ENCODE measurements at places on chromosomes 16 and 17.

DNA sequence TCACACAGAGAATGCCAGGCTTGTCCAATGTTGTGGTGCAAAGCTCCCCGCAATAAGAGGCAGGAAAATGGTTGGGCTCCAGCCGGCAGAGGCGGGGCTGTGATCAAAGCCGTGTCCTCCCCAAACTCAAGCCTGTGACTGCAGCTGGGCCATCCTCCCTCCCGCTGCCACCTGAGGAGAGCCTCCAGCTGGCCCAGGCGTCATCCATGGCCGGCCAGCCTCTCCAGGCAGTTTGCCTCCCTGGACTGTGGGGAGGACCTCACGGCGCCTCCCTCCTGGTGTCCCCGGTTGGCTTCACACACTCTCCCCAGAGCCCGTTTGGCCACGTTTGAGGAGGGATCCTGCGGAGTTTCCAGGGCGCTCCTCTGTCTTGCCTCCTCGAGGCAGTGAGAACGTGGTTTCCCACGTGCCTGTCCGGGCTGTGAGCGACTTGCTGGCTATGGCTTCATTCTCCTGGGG is 134.1 kb downstream of the IRF8 start:
- DNase-seq: peak; percentile 28

DNA sequence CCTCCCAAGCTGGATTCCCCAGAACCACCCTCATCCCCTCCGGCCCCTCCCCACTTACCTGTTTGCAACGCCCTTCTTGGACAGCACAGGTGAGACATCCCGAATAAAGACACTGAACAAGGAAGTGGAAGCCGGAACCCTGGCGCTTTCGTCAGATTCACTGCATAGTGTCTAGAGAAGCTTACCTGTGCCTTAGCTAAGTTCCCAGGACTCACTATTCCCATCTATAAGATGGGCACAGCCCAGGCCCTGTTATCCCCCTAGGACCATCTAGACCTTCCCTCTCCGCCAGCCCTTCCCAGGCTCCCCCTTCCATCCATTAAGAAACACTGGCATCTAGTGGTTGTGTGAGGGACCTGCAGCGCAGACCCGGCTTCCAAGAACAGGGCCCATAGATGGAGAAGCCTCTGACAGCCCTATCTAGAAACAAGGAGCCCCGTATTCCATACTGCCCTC is 26.9 kb upstream of the RPL38 start:
- DNase-seq: peak; percentile 27

- no peak for DNase-seq
Measured at GRCh38 chr17:58338454-58338840, 9.9 kb upstream of the TSPOAP1 start.

DNA sequence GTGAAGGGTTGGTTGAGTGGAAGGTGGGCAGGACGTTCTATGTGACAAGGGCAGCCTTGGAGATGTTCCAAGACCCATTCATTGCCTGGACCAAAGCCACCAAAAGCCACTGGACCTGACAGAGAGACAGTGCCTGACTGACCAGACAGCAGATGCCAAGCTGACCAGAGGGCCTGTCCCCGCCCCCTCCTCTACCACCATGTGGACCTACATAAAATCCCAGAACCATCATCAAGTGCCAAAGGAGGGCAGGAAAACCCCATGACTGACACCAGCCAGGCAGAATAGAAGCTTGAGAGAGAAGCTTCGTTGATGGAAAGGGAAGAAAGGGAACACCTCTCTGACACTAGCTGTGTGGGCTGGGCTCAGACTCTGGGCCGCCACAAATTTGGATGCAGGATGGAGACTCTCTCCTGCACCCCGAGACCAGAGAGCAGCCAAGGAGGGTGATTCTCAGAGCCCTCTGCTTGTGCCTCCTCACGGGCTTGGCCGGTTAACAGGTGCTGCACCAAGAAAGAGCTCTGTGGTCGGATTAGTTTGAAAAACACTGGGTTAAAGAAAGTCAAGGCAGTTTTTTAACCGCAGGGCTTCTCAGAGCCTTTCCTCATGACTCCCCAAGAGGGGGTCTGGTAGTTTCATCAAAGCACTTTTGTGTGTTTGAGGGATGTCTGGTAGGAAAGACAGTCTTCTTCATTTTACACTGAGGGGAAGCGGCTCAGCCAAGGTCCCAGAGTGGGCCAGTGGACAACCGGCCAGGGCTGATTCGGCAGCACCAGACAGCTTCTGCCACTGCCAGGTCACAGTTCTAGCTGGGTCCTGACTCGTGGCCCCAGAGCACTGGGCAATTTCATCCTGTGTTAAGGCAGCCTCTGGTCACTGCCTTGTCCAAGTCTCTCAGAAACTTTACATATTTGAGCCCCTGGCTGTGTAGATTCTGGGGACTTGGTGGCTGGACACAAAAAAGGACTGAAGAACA is 1.7 kb downstream of the TNFRSF13B start:
- DNase-seq: no peak

DNA sequence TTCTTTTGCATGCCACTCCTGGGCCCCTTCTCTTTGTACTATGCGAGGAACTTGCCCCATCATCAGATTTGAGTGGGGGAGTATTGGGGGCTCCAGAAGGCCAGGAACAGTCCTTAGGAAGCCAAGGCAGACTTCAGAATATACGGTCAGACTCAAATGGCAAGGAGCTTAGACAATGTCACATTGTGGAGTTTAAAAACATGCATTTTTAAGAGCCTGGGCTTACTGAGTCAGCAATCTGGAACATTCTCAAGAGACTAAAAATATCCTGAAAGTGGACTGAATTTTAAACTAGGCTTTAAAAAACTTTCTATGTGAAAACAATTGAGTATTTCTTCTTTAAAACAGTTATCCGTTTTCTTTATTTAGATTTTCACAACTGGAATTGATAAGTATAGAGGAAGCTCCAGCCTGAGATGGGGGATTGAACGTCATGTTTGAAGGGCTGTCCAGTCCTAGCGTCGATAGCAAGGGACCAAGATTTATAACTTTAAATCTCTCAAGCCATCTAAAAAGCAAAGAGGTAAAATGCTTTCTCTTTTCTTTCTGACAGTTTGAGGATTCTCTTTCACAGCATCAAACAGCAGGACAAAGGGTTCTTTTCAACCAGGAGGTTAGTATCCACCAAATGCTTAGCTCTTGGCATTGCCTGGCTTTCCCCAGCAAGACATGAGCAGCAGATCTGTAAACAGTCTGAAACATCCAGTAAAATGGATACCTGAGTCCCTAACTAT is 45.8 kb upstream of the CDRT4 start:
- peak; percentile 72 for DNase-seq

- DNase-seq: peak; percentile 23
Measured at GRCh38 chr17:7932949-7933348, 943 bp downstream of the CNTROB start.

- no peak for DNase-seq
Measured at GRCh38 chr17:3989041-3989886, 25.0 kb upstream of the ATP2A3 start.

GRCh38 chr17:66673668-66674276 is 161.1 kb upstream of the CACNG5 start:
- peak; percentile 54 for DNase-seq

DNA sequence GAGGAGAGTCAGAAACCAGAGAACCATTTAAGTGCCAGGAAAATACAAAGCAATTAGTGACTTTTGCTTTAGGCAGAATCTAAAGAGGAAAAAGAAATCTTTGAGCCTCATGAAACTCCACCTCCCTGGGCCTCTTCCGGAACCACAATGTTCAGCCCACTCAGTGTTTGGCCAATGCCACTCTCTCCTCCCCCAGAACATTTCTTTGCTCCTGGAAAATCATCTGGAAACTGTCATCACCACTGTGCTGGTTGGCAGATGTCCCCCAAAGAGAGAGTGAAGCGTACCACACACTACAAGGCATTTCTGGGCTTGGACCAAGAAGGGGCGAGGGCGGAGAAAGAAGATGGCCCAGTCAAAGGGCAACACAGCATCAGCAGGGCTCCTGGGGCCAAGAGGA is 7.1 kb upstream of the SOX9 start:
- no peak for DNase-seq

DNA sequence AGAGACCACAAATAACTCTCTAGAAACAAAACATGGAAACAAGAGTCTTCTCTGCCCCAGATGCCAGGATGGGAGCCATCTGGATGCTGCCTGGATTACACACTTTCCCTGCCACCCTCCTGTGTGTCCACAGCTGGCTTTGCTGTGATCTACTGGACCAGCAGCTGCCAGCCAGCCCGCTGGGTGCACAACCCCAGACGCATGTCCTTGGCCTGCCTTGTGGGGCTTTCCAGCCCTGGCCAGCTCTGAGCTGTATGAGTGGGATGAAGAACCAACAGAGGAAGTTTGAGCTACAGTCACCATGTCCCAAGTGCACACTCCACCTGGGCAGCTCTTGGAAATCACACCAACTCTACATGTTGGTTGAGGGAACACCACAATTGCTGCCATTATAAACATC is 57.0 kb upstream of the TNRC6C start:
- no peak for DNase-seq

GRCh38 chr17:15944759-15945526 is at the start of gene ADORA2B:
ADORA2B (plus strand) TSS chr17:15945130; CDS start chr17:15945249, 119 bp downstream.
- DNase-seq: peak; percentile 63

GRCh38 chr17:35568561-35568960 is 7.9 kb upstream of the SLFN14 start:
- peak; percentile 41 for DNase-seq

- DNase-seq: no peak
Measured at GRCh38 chr16:9929836-9930235, 252.4 kb downstream of the GRIN2A start.

GRCh38 chr16:79042886-79043285 is 557.7 kb downstream of the MAF start:
- no peak for DNase-seq

DNA sequence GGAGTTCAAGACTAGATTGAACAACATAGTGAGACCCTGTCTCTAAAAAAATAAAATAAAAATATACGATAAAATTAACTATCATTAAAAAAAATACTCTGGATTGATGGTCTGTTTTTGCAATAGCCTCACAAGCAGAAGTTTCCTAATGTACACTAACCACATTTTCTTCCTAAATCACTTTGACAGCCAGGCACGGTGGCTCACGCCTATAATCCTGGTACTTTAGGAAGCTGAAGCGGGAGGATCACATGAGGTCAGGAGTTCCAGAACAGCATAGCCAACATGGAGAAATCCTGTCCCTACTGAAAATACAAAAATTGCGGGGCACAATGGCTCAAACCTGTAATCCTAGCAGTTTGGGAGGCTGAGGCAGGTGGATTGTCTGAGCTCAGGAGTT is 64.7 kb downstream of the HELZ start:
- no peak for DNase-seq

GRCh38 chr17:75590314-75590761 is 2.7 kb downstream of the MYO15B start:
- DNase-seq: no peak

DNA sequence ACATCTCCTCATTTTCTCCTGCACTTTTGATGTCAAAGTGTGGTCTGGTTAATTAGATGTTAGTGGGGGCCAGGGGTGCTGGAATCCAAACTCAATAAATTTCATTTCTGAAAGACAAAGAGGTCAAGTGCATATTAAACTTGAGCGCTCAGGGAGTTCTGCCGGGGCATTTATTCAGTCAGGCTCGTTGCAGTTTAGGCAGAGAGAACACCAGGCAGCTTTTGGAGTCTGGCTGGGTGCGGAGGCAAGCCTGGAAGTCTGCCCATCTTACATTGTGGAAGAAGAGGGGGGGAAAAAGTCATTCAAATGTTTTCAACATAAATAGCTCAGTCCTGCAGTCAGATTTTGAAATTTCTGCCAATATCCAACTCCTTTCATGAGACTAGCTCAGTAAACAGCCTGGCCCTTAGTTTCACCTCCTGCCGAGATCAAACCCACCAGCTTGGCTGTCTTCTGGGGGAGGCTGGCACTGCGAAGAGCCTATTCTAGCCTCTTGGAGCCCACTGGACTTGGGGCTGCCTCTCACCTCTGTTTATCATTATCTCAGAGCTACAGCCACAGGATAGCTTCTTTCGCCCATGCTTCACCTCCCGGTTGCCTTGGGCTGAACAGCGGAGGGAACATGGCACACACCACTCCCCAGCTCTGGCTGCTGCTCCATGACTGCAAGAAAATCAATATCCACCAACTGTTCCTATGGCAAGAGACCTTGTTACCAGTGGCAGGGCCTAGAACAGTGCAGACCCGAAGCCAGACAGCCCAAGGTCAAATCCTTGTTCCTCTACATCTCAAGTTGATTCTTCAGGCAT is 177.4 kb upstream of the CDH5 start:
- DNase-seq: peak; percentile 74

GRCh38 chr16:13811834-13812233 is 108.1 kb upstream of the ERCC4 start:
- DNase-seq: no peak

- DNase-seq: no peak
Measured at GRCh38 chr16:89242795-89243200, 25.3 kb downstream of the ZNF778 start.

DNA sequence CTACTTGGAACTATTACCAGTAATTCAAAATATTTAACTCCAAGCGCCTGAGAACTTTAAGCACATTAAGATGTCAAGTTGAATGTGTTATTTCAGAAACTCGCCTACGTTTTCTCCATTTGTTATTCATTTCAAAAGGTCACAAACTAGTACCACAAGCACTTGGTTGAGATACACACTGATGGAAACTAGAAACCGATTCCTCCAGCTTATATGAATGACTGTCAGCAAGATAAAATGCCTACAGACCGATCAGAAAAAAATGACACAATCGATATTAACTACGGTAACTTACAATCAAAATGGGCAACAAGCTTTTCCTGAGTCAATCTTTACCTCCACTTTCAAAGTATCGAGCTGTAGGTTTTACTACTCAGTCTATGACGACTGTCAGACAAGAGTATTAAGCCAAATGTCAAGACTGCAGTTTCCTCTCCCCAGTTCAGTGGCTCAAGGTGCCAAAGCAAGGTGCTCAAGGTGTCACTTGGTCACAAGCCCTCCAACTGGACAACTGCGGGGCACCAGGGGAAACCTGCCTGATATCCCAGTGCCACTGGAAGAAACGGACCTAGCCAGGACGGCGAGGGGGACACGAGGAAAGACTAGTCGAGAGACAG is 678 bp downstream of the SRP68 start:
- DNase-seq: no peak

- peak; percentile 24 for DNase-seq
Measured at GRCh38 chr17:19447085-19447583, 36.1 kb downstream of the RNF112 start.

DNA sequence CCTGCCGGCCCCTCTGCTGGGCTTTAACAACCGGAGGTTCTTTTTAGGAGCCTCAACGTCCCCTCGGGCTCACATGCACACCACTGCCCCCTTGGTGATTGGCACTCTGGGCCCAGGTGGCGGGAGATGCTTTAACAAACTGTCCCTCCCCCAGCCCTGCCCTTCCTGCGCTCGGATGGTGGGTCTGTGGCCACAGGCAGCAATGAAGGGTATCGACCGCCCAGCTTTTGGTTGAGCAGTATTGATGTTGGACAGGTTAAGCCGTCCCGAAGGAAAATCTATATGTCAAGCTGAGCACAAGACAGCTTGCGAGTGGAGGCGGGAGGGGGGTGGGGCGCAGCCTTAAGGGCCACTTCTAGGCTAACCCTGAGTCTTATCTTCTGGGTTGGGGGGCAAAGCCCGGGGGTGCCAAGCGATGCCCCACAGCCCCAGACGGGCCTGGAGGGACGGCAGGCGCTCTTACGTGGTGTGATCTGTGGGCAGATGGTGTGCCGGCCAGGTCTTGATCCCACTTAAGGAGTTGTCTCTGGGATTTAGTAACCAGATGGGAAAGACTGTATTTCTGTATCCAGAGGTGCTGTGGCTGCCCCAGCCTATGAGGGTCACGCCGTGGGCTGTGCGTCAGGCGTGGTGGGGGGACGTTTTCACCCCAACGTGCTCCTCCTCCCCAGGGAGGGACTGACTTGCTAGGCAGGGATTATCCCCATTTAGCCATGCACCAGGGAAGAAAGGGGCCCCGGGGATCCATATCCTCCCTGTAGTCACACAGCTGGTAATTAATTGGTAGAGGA is 6.2 kb downstream of the GSE1 start:
- no peak for DNase-seq

Data from astrocyte (in vitro differentiated cells and primary cell).